ENCODE measurements at places on chromosomes 16 and 17.

- DNase-seq = no peak
Observed at GRCh38 chr16:77564791-77565390, 130.1 kb upstream of the ADAMTS18 start.

DNA sequence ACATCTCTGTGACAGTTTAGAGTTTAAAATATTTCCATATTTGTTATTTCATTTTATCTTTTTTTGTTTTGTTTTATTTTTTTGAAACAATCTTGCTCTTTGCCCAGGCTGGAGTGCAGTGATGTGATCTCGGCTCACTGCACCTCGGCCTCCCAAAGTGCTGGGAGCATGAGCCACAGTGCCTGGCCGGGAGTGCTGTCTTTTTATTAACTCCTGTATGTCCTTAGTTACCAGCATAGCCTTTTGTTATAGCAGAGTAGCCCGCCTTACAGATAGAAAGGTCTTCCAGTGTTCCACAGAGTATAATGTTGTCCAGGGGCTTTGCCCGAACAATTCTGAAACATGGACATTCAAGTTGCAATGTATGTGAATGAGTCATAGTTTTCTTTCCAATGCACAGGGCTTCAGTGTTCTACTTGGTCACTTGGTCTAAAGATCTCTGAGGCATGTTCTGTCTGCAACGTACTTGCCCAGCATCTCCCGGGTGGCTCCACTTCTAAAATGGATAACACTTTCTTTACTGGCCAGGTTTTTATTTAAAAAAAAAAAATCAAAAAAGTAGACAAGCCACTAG is 125.6 kb downstream of the KCNJ18 start:
- DNase-seq = no peak

DNA sequence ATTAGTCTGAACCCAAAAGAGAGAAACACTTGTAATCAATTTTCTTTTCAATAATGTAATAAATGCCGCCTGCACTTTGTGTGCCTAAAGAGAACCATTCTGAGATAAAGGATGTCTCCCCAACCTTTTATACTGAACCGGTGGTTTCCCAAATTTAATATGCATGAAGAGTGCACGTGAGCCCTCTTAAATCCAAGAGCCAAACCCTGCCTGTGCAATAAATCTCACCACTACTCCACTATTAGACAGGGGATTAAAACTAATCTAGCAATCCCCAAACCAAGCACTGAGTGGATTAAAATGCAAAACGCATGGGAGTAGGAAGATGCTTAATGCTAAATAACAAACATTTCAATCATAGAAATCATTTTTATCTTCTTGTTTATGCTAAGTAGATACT is 351.0 kb upstream of the PSMD7 start:
- no peak for DNase-seq

DNA sequence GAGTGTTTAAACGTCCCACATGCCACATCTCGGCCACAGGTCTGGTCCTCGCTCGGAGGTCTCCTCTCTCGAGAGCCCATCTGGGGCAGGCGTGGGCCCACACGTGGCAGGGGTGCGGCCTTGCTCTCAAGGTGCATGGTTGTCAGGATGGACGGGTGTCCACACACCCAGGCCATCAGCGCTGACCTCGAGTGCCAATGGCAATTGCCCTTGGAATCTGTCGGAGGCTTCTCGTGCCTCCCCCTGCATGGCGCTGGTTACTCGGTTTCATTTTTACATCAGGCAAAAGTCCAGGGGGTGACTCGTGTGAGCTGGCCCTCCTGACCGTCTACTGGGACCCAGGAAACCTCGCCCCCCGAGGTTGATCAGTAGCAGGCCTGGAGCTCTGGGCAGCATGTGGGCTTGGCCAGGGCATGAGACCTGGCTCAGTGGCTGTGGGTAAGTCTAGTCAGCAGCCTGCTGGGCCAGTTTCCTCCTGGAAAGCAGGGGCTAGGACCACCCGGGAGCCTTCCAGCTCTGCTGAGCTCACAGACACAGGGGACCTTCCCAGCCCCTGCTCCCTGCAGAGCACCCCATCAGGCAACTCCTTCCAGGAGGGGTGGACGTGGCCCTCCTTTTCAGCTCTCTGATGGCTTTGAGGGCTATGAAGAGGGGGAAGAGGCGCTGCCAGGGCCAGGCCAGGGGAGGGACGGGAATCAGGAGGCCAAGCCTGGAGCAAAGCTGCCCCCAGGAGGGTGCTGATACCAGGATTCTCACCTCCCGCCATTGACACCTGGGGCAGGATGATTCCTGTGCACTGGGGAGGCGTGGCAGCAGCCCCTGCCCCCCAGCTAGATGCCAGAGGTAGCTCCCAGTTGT is 3.7 kb upstream of the ZNF469 start:
- DNase-seq = no peak

DNA sequence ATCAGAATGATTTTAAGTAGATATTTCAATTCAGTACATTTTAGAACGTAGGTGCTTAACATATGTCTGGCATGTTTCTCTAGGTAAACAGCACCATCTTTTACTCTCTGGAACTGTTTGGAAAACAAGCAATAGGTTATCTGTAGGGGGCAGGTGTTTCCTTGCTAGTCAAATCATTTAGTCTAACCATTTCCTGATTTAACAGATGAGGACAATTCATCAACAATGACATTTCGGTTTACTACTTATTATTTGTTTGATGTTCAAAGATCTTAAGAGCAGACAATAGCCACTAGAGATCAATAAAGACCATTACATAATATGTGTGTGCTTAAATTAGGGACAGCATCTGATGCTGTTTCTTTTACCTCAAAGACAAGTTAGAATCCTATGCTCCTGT is 173.1 kb downstream of the CEP112 start:
- DNase-seq = no peak

DNA sequence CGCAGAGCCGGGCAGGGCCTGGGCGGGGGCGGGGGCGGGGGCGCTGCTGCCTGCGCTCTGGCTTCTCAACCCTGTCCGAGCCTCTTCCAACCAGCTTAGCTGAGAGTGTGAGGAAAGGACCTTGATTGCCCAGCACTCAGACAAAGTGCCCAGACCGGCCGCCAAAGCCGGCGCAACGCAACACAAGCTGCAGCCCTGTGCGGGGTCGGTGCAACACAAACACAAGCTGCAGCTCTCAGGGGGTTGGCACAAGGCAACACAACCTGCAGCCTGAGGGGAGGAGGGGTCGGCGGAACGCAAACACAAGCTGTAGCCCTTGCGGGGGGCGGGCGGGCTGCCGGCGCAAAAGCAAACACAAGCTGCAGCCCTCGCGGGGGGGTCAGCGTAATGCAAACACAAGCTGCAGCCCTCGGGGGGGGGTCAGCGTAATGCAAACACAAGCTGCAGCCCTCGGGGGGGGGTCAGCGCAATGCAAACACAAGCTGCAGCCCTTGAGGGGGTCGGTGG is 60.0 kb downstream of the KLHDC4 start:
- DNase-seq = no peak

- DNase-seq = no peak
Observed at GRCh38 chr17:35588196-35588920, 1.2 kb downstream of the AP2B1 start.

GRCh38 chr17:64499805-64500486 is 3.1 kb upstream of the POLG2 start:
- no peak for DNase-seq

- DNase-seq = no peak
Observed at GRCh38 chr16:20364051-20364450, 11.5 kb upstream of the UMOD start.

DNA sequence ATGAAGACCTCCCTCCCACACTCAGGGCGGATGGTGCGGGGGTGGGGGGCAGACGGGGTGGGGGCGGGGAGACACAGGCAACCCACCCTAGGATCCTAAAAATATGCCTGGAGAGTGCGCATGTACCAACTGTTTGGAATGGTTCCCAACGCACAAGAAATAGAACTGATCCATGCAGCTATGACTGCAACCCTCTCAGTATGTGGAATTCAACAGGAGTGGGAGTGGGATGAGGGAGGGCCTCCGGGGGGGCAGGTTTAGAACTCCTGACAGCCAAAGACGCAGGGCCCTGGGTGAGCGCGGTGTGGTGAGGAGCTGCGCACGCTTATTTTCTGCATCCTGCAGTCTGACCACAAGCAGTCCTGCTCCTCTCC is 1.1 kb upstream of the P2RX5 start:
- DNase-seq = no peak

DNA sequence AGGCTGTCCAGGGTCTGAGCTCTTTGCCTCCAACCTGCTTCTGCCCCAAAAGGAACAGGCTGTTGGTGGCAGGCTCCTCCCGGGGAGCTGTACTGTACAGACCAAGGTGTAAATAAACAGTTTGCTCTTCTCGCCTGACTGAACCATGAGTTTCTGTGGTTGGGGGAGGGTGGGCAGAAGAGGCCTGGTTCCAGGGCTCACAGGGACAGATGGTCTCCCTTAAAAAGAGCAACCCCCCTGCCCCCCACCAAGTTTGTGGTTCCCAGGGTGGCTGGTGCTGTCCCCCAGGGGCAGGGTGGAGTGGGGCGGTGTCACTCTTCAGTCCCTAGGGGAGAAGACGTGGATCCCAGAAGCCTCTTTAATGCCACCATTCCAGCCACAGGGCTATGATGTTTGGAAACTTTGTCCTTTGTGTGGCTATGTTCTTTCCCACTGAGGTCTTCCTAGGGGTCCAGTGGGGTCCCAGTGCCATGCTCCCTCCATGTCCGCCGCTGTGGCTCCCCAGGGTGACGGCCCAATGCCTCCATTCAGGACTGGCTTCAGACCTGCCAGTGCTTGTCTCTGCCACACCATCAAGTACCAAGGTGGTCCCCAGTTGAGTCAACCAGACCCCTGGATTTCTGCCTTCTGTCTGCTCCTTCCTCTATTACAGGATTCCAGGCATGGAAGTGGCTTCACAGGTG is 146.7 kb downstream of the RAB11FIP4 start:
- peak; percentile 66 for DNase-seq

- peak; percentile 49 for DNase-seq
Observed at GRCh38 chr16:89847940-89848297, 19.6 kb downstream of the SPIRE2 start.

- no peak for DNase-seq
Observed at GRCh38 chr17:35345445-35345925, 27.9 kb downstream of the SLFN11 start.

GRCh38 chr17:13425390-13425789 is 176.3 kb downstream of the HS3ST3A1 start:
- DNase-seq = no peak

GRCh38 chr16:1990351-1991134 is 773 bp downstream of the SYNGR3 start:
- peak; percentile 77 for DNase-seq

GRCh38 chr16:60203525-60204124 is 1469.5 kb upstream of the GOT2 start:
- DNase-seq = no peak

- no peak for DNase-seq
Observed at GRCh38 chr17:16342979-16343378, 10.3 kb downstream of the CENPV start.

DNA sequence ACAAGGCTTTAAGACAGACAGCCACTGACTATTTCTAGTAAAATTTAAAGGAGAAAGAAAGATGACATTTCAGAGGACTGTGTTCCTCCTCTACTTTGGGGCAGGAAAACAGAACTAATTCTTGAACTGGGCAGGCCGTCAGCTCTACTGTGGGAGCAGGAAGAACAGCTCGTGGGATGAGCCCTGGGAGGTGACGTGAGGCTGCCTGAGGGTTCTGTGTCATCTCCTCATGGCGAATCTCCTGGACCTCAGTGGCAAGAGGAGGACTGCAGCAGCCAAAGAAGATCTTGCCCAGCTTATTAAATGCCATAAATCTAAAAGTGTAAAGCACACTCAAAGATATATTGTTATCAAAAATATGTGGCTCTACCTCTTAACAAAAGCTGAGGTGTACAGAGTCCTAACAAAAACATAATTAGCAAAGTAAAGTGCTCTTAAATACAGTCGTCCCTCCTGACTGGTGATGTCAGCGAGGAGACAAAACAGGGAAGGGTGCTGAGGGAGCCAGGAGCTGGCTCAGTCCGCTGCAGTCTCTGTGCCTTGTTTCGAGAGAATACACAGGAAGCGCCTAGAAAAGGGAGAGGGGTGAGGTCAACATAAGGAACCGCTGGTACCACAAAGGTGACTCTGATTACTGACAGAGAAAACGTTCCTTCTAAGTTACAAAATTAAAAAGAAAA is 58.0 kb downstream of the CREBBP start:
- no peak for DNase-seq

DNA sequence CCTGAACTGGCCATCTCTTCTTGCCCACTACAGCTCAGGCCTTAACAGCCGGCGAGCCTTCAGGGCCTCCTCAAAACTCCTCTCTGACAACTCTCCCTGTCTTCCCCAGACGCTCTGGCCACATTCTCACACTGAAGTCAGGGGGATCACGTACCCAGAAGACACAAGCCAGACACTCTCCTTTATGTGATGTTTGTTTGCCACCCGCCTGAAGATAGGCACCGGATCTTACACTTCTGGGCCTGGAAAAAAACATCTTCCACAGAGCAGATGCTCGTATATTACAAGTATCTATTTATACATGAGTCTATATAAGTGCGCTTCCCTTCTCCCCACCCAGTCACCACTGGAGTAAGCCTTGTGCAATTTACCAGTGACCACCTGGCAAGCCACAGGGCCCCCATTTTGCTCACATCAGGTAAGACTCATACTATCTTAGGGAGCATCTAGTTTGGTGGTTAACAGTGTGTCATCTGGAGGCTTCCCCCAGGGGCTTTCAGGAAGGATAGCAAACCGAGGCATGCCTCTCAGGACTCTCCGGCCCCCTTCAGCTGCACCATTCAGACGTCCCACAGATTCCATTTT is 349.4 kb downstream of the SOX9 start:
- no peak for DNase-seq

DNA sequence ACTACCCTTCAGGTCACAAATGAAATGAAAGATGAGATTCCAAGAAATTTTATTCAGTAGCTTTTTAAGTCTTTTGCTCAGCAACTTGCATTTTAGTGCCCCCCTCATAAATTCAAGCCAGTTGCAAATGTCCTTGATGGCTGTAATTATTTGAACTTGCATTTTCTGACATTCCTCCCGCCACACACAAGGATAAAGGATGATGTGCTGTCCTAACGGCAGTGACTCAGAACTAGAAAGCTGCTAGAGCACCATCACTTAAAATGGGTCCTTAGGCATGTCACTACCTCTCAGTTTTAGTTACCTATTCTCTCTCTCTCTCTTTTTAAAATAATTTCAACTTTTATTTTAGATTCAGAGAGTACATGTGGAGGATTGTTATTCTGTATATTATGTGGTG is 306.7 kb downstream of the CNTNAP4 start:
- DNase-seq = no peak

GRCh38 chr16:56632156-56632847 is at the start of gene MT1M:
Gene MT1M, plus strand, starts transcription at chr16:56632659. Its CDS starts 73 bp downstream, at chr16:56632732.
- peak; percentile 43 for DNase-seq
